ENCODE measurements at places on chromosomes 4 and X.

DNA sequence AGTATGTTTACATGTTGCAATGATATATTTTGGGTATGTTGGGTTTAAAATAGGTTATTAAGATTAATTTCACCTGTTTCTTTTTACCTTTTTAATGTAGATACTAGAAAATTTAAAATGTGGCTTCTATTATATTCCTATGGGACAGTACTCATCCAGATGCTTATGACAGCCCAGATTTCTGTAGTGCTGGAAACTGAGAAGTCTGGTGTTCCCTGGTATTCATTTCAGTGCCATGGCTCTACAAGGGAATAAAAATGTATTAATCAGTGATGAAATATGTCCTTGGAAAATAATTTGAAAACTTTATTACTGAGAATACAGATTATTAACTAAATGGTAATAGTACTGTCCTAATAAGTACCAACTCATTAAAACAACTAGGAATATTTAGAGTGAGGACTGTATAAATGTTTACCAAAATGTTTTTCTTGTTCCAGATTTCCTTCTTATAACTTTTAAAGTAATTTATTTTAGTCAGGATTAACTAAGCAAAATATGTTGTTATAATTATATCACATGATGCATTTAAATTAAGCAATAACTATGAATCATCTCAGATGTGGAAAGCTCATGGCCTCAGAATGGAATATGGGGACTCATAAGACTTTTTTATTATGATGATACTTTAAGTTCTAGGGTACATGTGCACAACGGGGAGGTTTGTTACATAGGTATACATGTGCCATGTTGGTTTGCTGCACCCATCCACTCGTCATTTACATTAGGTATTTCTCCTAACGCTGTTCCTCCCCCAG is 25.3 kb downstream of the ARHGAP24 start:
- no peak for DNase-seq

GRCh38 chr4:152266831-152267480 is 268.9 kb downstream of the FBXW7 start:
- no peak for DNase-seq

DNA sequence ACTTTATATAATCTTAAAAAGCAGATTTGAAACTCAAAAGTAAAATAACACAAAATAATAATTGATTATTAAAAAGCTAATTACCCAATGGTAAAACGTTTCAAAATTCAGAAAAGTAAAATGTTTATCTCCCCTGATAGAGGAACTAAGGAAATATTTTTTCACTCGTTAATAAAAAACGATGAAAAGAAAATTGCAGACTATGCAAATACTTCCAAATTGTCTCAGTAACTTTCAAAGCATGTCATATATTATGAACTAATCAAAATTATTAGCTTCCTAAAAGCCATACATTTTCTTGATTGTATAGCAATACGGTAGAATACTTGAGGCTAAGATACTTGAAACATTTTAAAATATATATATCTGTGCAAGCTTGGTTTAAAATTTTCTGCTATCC is 366.3 kb downstream of the TLL1 start:
- DNase-seq, result no peak

GRCh38 chr4:37779896-37780295 is 46.6 kb upstream of the PGM2 start:
- no peak for DNase-seq

GRCh38 chrX:72461766-72462165 is 110.9 kb downstream of the HDAC8 start:
- no peak for DNase-seq

- DNase-seq, result no peak
Observed at GRCh38 chr4:101328063-101328602, 19.2 kb downstream of the PPP3CA start.

DNA sequence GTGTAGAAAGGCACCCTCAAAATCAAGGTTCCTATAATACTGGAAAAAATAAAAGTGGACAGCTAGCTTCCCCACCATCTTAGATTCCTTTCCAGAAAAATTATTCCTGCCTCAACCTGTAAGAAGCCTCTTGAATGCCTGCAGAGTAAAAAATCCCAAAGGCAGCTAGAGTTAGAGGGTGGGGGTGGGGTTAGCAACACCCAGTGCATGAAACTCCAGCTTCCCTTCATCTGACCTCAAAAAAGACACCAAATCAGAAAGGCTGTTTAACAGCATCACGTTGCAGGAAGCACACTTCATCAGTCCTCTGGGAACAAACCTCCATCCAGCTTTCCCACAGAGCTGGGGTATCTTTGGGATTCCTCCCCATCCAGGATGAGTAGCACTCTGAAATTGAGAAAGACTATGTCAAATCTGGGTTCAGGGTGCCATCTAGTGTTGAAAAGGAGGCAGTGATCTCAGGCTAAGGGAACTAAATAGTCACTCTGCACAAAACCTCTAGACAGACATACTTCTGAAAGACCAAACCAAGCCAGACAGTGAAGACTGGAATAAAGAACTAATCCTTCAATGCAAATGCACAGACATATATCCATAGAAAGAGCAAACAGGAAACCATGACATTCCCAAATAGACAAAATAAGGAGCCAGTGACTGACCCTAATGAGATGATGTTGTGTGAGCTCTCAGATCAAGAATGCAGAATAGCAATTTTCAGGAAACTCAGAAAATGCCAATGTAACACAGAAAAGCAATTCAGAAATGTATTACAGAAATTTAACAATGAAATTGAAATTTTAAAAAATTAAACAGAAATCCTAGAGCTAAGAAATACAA is 97.9 kb downstream of the ARHGEF9 start:
- no peak for DNase-seq

GRCh38 chrX:53280331-53281320 is 758 bp downstream of the IQSEC2 start:
- DNase-seq, result no peak

DNA sequence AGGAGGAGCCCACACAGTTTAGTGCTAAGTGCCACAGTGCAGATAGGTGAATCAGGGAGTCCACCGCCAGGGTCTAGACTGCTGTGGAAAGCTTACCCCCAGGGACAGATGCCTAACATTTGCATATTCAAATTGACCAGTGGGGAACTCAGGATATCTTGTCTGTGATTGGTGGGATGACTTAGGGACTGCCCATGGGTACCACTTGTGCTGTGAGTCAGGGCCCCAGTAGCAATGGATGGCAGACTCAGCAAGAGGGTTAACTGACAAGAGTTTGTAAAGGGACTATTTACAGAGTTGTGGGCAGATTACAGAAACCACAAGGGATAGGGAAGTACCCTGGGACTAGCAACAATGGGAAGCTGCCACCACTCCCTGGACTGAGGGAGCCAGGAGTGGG is 282.1 kb downstream of the BCOR start:
- no peak for DNase-seq

DNA sequence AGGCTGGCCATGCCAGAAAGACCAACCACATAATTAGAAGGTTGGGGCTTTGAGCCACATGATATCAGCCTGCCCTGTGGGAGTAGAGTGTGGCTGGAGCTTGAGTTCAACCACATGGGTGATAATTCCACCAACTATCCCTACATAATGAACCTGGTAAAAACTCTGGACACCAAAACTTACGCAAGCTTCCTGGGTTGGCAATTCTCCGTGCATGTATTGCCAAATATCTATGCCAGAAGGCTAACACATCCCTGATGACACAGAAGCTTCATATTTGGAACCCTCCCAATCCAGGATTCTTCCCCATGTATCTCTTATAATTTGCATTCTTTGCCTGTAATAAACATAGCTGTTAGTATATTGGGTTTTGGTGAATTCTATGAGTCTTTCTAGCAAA is 68.2 kb downstream of the FUNDC1 start:
- DNase-seq, result no peak

- no peak for DNase-seq
Observed at GRCh38 chr4:157514711-157515110, 294.2 kb downstream of the GRIA2 start.

DNA sequence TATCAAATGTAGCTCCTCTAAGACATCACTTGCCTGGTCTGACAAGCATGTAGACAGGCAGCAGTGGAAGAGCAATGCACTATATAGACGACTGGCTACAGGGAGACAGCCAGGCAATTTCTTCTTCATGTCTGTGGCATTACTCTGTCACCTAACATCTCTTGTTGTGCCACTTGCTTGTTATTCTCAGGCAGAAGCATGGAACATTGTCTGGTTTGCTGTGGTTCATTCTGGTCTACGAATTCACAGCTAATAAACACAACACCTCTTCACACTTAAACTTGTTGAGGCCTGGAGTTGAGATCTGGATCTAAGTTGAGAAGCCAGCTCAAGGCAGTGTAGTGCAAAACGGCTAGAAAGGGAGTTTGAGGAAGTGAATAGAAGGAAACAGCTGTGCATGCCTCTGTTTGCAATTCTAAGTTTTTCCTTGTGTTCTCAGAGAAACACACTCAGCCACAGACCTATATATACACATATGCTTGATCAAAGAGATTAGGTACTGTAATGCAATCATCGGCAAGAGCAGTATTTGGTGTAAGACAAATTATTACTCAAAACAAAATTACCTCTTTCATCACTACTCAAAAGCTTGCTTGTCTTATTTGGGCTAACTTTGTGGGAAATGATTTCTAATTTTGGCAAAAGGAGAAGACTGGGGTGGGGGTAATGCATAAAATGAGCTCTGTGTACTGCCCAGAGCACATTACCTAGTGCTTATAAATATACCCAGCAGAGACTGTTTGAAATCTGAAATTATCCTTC is 243.8 kb downstream of the PPP3CA start:
- no peak for DNase-seq

DNA sequence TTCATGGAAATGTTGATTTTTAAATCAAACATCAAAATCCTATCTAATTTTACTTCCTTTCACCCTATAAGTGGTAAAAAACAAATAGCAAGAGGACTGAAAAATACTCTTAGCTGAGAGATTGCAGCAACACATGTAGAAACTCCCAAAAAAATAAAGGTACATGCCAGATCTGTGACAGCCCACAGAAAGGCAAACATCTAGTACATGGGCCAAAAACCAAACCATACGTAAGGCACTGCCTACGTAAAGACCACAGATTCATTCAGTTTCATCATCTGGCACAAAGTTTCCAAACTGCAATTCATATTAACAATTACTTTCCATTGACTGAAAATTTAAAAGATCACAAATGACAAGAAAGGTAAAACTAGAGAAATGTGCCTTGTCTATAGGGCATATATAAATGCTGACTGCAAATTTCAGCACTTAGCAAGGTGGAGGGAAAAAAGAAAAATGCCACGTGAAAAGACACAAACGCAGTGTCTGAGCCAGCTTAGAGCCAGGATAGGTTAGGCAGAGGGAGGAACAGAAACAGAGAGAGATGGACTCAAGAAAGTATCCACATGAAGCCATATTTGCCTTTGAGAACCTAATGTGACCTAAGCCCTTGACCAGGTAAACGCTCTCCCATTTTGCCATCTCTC is 88.1 kb downstream of the TSPAN5 start:
- no peak for DNase-seq

DNA sequence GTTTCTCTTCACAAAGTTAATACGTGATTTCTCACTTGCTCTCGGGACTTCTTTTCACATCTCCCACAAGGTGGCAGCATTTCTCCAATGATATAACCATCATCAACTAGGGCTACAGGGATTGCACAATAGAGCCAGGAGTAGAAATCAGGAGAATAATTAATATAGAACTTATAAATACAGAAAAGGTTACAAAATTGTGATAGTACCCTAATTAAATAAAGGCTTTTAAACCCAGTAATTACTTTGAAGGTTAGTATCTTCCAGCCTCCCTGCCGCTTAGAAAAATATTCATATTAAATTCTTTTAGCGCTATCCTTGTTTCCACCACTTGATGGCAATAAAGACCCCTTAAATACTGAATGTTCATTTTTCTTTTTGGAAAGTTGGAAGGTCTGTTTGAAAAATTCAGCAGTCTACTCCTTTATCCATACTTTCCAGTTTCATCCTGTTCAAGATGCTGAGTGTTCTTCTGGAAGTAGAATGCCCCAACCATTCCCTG is 65.8 kb downstream of the RASGEF1B start:
- DNase-seq, result no peak

GRCh38 chrX:87391742-87392141 is 125.9 kb upstream of the KLHL4 start:
- no peak for DNase-seq

- DNase-seq, result no peak
Observed at GRCh38 chr4:7591409-7592053, 156.8 kb upstream of the PSAPL1 start.

GRCh38 chr4:126271292-126271691 is 956.5 kb downstream of the FAT4 start:
- DNase-seq, result no peak

DNA sequence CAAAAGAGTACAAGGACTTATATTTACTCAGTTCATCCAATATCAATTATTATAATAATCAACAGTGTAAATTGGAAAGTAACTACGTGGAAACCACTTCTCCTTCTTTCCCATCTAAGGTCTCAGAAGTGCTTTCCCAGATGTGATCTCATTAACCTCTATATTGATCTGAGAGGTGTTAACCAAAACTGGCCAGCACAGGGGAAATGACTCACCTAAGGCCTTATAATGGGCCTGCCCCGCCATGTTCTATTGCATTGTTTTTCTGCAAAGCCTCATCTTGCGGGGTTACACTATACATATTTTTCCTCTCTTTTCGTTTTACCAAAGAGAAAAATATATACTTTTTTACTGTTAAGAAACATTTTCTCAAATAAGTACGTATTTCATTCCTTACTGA is 20.5 kb downstream of the RAB40A start:
- DNase-seq, result no peak

GRCh38 chr4:138766332-138766731 is 249.2 kb upstream of the NOCT start:
- DNase-seq, result no peak

DNA sequence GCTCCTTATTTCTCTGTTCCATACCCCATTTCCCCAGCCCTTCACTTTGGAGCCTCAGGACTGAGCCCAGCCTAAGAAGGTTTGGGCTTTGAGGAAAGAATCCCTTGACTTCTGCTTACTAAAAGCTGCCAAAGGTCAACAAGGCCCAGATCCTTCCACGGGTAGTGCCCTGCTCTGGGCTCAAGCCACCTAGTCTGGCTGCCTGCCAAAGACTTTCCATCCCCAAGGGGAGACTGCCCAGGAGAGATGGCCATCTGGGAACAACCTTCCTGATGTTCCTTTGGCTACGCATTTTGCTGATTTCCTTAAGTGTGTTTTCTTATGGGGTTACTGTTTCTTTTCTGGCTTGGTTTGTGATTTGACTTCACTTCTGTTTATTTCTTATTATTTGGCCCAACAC is 49.8 kb upstream of the NDP start:
- DNase-seq, result no peak

GRCh38 chrX:139554991-139555675 is 24.6 kb downstream of the F9 start:
- DNase-seq, result no peak

DNA sequence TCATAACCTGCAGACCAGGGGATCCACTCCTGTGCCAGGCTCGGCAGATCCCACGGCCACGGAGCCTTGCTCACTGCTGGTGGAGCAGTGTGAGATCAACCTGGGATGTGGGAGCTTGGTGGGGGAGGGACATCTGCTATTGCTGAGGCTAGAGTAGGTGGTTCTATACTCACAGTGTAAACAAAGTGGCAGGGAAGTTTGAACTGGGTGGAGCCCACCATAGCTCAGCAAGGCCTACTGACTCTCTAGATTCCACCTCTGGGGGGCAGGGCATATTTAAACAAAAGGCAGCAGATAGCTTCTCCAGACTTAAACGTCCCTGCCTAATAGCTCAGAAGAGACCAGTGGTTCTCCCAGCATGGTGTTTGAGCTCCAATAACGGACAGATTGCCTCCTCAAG is 54.7 kb upstream of the EPHA5 start:
- no peak for DNase-seq
